ENCODE measurements at places on chromosomes 2 and 18.
A peak's percentile ranks its signal among the peaks of the same experiment; 100 is the strongest.

DNA sequence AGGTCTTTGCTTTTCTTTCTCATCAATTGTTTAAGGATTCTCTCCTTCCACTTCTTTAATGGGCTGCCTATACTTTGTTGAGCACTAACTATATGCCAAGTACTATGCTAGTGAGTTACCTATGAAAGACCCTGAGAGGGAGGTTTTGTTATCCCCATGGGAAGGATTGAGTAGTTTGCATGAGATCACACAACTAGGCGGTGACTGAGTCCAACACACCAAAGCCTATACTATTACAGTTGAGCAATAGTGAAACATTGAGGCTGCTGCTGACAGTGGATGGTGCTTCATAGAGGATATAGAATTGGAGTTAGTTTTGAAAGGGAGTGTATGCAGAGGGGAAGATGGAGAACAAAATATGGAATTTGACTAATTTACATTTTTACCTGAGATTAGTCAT lies 15.8 kb downstream of the NABP1 start:
- no peak for DNase-seq

GRCh38 chr18:59690996-59691395 lies 6.2 kb downstream of the CCBE1 start:
- peak; percentile 29 for DNase-seq

DNA sequence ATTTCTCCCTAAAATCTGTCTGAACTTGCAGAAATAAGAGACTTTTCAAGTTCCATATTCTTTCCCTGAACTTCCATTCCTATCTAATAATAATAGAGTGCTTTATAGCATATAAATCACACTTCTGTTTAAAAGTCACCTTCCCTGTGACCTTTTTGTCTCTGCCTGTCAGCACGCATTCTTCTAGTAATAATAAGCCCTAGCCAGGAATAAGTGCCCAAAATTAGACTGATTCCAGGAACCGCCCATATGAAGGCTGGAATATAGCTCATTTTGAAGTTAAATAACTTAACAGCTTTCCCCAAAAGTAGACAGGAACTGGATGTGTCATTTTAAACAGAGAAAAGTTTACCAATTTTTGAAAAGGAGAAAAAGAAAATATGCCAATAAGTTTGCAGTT lies 576.5 kb downstream of the EPHA4 start:
- no peak for DNase-seq

GRCh38 chr18:22335731-22336198 lies 82.0 kb downstream of the CTAGE1 start:
- DNase-seq, result no peak

- DNase-seq, result peak; percentile 95
Measured at GRCh38 chr2:102070058-102070642, 72.4 kb upstream of the IL1R1 start.

DNA sequence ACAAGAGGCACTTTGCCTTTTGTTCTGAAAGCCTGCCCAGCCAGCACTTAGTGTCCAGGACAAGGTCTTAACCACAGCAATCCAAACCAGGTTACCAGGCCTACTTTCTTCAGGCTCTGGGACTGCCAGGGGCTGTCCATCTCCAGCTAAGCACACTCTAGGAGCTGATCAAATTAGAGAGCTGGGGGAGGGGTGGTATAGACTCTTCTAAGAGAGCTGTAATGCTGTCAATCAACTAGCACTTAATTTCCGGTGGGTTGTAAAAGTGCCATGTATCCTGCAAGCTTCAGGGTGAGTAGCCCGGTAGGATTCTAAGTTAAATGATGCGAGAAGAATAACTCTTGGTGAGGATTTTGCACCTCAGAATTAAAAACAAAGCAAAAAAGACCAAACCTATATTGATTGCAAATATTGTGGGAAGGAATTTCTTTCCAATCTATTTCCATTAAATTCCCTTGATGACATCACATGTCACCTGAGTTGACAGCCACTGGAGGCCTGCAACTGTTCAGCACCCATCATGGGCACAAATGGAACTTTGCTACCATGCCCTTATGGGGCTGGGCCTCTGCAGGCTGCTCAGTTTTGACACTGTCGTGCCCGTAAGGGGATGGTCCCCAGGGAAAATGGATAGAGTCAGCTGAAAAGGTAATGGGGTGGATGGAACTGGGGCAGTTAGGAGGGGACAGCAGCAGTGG lies 8.7 kb upstream of the COX7A2L start:
- DNase-seq, result no peak

DNA sequence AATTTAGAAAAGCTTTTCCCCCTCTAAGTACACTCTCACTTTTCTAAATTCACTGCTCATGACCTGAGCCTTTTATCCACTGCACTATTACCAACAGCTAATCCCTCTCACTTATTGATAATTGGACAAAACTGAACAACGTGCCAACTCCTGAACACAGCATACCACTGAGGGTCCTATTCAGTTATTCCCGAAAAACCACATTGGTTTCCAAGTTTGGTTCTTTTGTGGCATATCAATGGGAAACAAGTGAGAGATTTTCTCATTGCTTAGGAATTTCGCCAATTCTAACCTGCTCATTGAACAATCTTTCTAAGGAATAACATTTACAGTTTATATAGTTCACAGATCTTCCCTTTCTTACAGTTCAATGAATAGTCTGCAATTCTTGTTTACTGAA lies 977.4 kb downstream of the TMEM182 start:
- DNase-seq, result no peak

- no peak for DNase-seq
Measured at GRCh38 chr2:26904839-26905238, 56.9 kb downstream of the DPYSL5 start.

GRCh38 chr2:46521215-46521683 lies 41.9 kb downstream of the TMEM247 start:
- peak; percentile 68 for DNase-seq

GRCh38 chr18:63700501-63700900 lies 2.3 kb upstream of the SERPINB11 start:
- DNase-seq, result no peak

Data from muscle of back (tissue), 13 donors.